ENCODE measurements at places on chromosomes 3 and 15. TPM values are rescaled to one million over a fixed set of nuclear protein-coding genes. Genes with fewer than 3 reads are reported as not detected.

GRCh38 chr15:90685591-90686434 is 31.3 kb upstream of the BLM start:
- H3K36me3 ChIP-seq, result no peaks in the 10 kb centered on the region
- H3K4me3 ChIP-seq, result no peak overlapping the region
- H3K27me3 ChIP-seq, result no peaks in the 10 kb centered on the region
- peaks cover 6% of the 10 kb centered on the region for H3K4me1 ChIP-seq
- no peak for DNase-seq

- no peaks in the 10 kb centered on the region for H3K27me3 ChIP-seq
- no peak for DNase-seq
- H3K36me3 ChIP-seq, result no peaks in the 10 kb centered on the region
- H3K4me3 ChIP-seq, result no peak overlapping the region
Observed at GRCh38 chr3:117277816-117278215, 568.2 kb downstream of the TUSC7 start.

- H3K36me3 ChIP-seq, result peaks cover 12% of the 10 kb centered on the region
- H3K27me3 ChIP-seq, result no peaks in the 10 kb centered on the region
- H3K27ac ChIP-seq, result peak overlapping the region; percentile 90
- peaks cover 87% of the 10 kb centered on the region for H3K4me1 ChIP-seq
Observed at GRCh38 chr15:64739577-64740143, 35.7 kb downstream of the RBPMS2 start.

LMAN1L gene
- total RNA-seq, result not detected
